ENCODE measurements at places on chromosomes 11 and 22. TPM values are rescaled to one million over a fixed set of nuclear protein-coding genes. Genes with fewer than 3 reads are reported as not detected.

- DNase-seq, result peak; percentile 76
Measured at GRCh38 chr11:126480410-126481302, 125.2 kb downstream of the ST3GAL4 start.

DNA sequence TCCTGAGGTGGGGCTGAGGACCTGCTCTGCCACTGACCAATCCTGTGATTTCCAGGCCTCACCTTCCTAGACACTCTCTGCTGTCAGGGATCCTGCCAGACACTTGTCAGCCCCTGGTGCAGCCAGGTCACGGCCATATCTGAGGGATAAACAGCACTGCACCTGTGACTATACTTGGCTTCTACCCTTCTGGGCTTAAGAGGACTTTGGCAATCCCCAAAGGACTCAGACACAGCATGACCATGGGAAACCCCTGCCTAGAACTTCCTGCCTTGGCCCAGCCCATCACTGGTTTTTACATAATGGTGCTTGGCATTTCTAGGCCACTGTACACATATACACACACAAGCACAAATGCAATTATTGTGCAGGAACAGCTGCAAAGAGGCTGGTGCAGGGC, 11.6 kb upstream of the OLFML1 start:
- no peak for DNase-seq

- no peak for DNase-seq
Measured at GRCh38 chr11:46920755-46921154, 2.4 kb upstream of the LRP4 start.

Gene PRG3
- total RNA-seq, result not detected

Gene SPON1
- 33.4 TPM for total RNA-seq

Gene UBQLN3
- under 0.01 TPM for total RNA-seq

DNA sequence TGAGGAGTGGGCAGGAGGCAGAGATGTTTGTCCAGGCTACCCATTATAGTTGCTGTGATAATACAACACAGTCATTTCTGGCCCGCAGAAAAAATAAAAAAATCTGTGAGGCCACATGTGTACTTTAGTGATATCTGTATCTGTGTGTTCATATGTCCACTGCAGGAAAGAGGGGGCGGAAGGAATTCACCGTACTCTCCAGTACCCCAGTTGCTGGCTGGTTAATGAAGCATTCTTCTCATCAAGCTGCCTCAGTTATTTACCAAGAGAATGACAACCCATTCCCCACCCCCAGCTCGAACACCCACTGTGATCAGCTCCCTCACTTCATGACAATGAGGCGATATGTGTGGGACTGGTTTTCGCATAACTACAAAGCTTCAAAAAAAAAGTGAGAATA, 309.3 kb downstream of the SOX6 start:
- DNase-seq, result no peak

DNA sequence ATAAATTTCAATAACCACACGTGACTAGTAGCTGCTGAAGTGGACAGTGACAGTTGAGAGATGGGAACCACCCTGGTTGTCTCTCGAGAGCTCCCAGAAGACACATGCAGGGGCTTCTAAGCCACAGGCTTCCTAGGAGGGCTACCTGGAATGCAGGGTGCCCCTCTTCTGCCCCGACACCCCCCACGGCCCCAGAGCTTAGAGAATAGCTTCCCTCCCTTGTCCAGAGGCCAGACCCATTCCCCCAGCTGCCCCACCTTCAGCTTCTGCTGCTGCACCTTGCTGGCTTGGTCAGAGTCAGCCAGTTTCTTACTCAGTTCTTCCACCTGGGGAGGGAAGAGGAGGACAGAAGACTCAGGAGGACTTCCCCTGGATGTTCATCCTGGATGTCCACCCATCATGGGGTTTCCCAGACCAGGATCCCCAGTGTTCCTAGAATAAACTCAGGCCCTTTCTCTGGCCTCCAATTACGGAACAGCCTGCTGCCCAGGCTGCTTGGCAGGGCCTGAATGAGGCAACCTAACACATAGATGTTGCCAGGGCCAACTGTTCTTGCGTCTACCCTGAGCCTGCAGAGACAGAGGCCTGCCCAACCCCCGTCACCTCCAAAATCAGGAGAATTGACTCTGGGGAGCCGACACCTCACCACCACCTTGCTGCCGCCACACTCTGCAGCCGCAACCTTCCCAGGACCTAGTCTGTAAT, 12.0 kb downstream of the IL18BP start:
- no peak for DNase-seq

GRCh38 chr11:96259134-96259830, 83.7 kb downstream of the MAML2 start:
- no peak for DNase-seq

Gene OR56A1
- under 0.01 TPM for total RNA-seq

Gene FGF19
- not detected for total RNA-seq

GRCh38 chr22:21569459-21570170, 2.1 kb downstream of the UBE2L3 start:
- no peak for DNase-seq

DNA sequence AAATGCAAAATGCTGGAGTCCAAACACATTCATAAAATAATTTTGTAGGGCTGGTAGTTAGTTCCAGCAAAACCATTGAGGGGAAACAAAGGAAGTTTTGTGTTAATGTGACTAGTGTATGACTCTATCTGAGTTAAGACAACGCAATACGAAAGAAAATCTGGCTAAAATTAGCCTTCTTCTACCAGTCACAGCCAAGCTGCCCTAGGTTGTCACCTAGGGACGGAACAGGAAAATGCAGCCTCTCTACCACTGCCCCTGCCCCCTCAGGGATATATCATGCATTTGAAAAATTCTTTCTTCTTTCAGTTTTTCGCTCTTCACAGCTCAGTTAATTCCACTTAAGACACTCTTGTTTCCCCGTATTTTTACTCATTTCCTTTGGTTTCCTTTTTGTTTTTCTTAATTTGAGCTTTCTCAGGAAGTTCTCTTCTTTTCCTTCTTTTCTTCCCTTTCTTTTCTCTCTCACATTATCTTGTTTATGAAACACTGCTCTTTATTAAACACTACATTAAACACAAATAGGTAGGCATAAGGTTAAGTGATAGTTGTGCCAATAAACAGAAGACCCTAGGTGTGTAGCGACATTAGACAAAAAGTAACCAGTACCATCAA, 30.6 kb downstream of the KIRREL3 start:
- DNase-seq, result no peak

Gene OR51B2
- 0.41 TPM for total RNA-seq

DNA sequence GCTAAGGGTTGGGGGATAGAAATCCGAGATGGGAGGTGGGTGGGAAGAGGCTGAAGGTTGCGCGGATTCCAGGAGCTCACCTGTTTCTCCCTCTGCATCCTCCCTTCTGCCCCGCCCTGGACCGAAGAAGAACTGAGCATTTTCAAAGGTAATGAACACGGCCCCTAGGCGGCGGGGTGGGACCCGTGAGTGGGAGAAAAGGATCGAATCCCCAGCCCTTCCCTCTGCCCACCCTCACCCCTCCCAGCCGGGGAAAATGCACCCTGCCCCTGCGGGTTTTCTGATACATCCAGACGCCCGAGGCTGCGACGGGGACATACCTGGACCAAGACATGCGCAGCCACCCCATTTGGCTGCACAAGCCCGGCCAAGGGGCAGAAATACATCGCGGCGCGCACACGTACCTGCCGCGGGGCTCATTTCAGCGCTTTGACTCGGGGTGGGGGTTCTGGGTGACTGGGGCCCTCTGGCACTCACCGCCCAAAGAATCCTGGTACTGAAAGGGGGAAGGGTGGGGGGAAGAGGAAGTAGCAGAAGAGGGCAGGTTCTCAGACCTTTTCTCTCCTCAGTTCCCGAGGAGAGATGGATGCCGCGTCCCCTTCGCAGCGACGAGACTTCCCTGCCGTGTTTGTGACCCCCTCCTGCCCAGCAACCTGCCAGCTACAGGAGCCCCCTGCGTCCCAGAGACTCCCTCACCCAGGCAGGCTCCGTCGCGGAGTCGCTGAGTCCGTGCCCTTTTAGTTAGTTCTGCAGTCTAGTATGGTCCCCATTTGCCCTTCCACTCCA, 6.0 kb downstream of the VSIG2 start:
- DNase-seq, result no peak

Gene HORMAD2
- total RNA-seq, result 0.41 TPM

DNA sequence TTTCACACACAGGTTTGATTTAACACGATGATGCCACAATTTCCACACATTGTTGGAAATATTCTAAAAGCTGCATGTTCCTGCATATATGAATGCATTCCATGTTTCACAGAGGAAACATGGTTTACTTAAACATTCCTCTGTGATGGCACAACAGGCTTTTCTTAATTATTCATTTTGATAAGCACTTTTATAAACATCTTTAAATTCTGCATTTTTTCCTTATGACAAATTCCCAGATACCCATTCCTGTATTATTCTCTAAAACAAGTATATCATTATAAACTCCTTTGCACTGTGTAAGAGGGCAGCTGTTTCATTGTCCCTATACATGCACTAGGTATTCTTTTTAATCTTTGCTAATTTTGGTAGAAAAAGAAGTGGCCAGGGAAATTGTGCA, 532.3 kb downstream of the SOX6 start:
- DNase-seq, result no peak

DNA sequence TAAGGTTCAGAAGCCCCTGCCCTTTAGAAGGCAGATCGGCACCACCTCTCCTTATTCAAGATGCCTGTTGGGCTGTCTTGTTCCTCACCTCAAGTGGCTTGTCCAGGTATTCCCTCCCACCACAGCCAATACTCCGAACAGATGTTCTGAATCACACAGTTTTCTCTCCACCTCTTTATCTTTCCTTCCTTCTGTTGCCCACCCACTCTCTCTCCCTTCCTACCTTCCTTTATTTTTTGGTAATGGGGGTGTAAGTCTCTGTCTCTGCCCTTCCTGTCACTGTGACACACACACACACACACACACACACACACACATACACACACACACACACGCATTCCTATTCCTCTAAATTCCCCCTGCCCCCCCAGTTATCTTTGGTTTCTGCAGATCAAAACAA, 8.4 kb downstream of the BEST1 start:
- DNase-seq, result no peak

DNA sequence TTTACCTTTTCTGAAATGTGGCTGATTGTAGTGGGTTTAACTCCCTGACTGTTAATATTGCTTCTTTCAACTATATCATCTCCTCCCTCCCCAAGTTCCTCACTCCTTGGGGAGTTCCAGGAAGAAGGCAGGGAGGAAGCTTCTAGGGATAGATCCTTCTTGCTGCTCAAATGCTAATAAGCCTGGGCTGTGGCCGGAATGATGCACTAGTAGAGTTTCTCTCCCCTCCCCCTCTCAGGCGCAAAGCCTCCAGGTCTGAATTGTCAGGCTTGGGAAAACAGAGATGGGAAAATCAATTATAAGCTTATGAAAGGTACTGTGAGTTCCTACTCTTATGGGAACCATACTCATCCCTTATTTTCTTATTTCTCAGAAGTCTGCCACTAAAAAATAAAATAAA, 30.8 kb downstream of the FEZ1 start:
- DNase-seq, result no peak

GRCh38 chr11:86069408-86070101, 671 bp upstream of the PICALM start:
- peak; percentile 37 for DNase-seq

DNA sequence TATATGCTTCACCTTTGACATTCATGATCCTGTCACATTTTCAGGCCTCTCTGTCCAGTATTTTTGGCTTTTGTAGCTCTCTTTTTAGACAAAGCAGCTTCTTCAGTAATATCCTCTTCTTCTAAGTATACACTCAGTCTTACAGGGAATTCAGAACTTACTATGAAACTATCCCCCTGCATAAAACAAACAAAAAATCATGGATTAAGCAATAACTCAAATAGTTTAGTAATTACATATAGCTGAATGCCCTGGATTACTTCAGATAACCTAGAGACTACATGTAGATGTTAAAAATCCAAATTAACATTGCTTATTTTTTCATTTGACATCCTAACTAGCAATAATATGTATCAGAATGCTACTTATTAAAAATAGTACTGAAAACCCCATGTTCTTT, 5.2 kb downstream of the TAF1D start:
- no peak for DNase-seq

DNA sequence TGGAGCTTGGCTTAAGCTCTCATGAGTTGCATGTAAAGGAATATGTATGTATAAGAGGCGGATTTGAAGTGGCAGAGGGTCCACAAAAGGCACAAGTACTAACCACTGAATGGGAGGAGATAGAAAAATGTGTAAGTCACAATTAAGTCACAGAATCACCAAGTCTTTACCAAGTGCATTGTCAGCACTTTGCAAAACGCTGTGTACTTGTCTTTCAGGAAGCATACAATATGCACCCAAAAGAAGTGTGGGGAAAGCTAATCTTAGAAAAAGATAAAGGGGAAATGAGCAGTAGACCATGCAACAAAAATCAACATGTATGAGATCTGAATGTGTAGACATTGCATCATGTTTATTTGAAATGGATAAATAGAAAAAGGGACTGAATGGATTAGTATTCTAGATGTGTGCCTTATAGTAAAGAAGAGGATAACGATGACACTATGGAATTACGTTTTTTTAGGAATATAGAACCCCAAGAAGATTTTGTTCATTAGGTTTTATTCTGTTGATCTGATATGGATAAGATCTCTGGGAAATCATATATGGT, 4.5 kb downstream of the CNTF start:
- no peak for DNase-seq

DNA sequence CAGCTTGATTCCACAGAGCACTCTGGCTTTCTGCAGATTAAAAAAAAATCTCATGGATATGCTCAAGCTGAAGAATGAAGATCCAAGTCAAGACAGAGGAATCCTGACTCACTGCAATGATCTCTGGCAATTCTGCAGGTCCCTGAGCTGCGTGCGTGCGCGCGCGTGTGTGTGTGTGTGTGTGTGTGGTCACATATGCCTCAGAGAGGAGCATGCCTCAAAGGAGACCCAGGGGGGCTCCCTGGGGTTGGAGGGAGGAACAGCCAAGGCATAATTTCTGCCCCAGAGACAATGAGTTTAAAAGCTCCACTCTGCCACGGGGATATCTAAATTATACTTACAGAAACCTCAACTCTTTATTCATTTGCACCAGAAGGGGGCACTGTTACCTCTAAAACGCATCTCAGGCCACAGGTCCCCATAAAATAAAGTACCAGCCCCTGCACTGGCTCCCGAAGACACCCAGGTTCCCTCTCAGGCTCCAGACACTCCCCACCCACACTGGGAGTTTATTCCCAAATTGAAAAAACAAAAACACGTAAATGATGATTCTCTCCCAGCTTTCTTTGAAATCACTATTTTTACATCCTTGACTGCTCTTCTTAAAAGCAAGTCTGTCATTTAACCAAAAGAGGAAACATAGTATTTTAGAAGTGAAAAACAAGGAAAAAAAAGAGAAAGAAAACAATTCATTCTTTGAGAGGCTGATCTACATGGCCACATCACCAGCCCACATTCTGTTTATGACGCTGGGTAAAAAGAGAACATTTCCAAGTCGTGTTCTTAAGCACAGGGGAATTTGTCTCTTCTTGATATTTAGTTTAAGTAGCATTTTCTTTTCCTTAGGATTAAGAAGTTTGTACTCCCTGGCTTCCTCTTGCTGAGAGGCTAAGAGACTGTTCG, 401.0 kb downstream of the LARGE1 start:
- DNase-seq, result peak; percentile 64

Gene WBP2NL
- 4.5 TPM for total RNA-seq

DNA sequence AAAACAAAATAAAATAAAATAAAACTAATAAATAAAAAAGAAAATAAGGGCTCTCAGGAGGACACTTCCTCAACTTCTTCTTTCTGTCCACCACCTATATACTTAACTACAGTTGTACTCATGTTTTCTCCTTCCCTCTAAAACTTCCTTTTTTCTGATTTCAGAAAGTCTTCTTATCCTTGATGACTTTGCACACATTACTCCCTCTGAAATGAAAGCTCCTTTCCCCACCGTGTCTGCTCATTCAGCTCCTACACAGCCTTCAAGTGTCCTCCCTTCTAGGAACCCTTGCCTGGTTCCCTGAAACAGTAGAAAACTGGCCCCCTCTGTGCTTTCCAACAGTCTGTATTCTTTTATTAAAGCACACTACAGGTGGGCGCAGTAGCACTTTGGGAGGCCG, 18.3 kb upstream of the DDX17 start:
- no peak for DNase-seq

Gene IL18
- total RNA-seq, result 0.82 TPM
